ENCODE measurements at places on chromosomes 16 and 17. TPM values are rescaled to one million over a fixed set of nuclear protein-coding genes. Genes with fewer than 3 reads are reported as not detected.

SLC35G6 gene
- not detected for total RNA-seq

TMEM114 gene
- not detected for total RNA-seq

AATK gene
- not detected for total RNA-seq

ARHGDIG gene
- total RNA-seq: not detected

ADAT1 gene
- total RNA-seq: 55.0 TPM

CACNA1H gene
- total RNA-seq: 21.3 TPM

RHBDL3 gene
- 0.11 TPM for total RNA-seq

MMP15 gene
- 4.9 TPM for total RNA-seq

DNA sequence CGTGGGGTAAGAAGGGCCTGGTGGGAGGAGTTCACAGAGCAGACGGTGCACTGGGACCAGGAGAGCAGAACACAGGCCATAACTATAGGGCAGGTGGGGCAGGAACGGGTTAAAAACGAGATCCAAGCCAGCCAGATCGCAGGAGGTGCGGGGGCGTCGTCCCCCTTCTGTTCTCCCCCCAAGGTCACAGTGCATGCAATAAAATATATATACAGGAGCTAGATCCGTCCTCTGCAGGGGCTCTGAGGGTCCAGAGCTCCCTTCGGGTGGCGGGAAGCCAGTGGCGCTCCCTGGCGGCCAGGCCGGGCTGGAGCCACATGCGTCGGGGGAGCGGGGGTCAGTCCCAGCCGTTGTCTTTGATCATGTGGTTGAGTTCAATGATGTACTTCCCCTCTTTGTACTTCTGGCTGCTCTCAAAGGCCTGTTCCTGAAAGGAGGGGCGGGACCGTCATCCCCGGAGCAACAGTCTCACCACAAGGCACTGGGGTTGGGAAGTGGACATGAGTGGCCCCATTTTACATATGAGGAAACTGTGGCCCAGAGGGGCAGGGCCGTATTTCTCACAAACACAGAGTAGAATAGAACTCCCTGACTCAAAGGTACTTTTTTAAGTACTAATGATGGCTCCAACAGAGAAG lies 768 bp upstream of the TBX6 start:
- DNase-seq: no peak

GRCh38 chr17:48545022-48545375 lies at the start of gene HOXB2:
HOXB2 (minus strand) TSS chr17:48545109; CDS start chr17:48544911, 198 bp downstream.
- no peak for DNase-seq

DNA sequence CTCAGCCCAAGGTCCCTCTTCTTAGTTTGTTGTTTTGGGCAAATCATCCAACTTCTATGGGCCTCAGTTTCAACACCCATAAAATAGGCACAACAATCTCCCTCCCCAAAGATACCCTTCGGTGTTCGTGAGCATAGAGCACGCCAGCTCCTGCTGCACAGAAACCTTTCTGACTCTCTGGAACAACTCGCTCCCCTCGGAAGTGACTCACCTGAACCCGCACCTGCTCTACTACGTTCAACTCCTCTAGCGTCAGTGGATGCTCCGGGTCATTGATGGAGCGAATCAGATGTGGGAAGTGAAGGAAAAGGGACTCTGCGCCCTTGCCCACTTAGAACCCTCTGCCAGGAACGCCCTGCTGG lies 445 bp downstream of the CIAO2B start:
- DNase-seq: no peak

DNA sequence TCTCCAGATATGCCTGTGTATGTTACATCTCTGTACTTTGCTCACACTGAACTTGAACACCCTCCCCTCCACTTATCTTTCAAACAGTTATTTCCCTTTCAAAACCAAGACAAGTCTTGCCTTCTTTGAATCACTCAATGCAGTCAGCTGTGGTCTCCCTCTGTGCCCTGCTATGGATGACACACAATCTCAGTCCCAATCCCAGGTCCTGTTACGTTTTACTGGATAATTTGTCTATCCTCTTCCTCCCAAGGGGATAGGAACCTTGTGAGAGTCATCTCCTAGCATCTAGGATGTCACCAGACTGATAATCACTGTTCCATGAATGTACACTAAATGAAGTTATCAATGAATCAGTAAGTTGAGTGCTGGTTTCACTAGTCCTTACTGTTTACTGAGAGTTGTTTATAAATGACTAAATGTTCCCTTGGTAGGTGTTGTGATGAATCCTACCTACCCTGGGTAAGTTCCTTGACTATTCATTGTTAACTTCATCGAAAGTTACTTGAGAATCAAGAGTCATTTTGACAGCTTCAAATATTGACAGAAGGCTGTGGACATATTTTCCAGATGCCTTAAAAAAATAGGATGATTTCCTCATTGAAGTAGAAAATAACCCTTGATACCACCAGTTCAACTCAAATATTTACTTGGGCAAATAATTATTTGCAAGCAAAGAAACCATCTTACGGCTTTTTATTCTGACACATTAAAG lies 244.9 kb downstream of the PRKCA start:
- no peak for DNase-seq

DNA sequence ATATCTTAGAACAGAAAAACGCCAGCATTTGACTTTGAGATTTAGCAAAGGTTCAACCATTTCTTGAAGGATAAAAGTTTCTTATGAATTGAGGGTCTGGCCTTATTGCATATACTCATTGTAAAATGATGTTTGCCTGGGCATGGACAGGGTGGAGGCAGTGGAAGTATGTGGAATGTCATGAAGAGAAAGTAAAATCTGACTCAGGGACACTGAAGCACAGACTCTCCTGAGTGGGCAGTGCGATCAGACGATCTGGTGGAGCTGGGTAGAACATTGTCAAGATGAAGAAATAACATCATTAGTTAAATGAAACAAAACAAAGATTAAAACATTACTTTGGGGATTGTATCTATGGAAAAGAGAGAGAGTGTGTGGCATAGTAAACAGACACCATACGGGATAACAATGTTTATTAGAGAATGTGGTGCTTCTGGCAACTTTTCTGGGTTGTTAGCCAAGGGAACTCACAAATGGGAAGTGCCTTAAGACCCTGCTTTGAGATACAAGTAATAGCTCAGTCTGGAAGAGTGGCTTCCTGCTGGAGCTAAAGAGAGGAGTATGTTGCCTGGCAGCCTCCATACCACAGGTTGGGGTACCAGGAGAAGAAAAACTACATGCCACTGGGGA lies 4.4 kb downstream of the MAP3K3 start:
- peak; percentile 13 for DNase-seq

- no peak for DNase-seq
Observed at GRCh38 chr16:79264237-79265109, 336.1 kb downstream of the MAF start.

- peak; percentile 32 for DNase-seq
Observed at GRCh38 chr17:32479074-32479617, 7.6 kb upstream of the CDK5R1 start.

GRCh38 chr16:17176199-17176598 lies 294.6 kb downstream of the XYLT1 start:
- no peak for DNase-seq

GRCh38 chr16:10988879-10989278 lies 44.5 kb downstream of the CLEC16A start:
- no peak for DNase-seq

DNA sequence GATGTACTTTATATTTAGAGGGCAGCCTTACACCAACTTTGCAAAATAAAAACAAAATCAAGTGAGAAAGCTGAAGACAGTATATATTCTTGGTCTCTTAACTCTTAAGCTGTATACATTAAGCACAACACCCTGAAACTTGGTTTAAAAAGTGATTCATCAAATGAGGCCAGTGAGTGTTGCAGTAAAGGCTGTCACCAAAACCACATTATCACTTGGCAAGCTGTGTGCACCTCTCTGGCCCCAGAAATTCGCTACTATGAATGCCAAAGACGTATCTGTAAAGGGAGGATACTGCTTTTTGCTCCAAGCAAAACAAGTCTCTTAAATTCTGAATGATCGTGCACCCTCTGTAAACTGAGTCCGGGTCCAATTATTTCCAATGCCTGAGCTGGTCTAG lies 163.9 kb downstream of the ZFHX3 start:
- DNase-seq: no peak

DNA sequence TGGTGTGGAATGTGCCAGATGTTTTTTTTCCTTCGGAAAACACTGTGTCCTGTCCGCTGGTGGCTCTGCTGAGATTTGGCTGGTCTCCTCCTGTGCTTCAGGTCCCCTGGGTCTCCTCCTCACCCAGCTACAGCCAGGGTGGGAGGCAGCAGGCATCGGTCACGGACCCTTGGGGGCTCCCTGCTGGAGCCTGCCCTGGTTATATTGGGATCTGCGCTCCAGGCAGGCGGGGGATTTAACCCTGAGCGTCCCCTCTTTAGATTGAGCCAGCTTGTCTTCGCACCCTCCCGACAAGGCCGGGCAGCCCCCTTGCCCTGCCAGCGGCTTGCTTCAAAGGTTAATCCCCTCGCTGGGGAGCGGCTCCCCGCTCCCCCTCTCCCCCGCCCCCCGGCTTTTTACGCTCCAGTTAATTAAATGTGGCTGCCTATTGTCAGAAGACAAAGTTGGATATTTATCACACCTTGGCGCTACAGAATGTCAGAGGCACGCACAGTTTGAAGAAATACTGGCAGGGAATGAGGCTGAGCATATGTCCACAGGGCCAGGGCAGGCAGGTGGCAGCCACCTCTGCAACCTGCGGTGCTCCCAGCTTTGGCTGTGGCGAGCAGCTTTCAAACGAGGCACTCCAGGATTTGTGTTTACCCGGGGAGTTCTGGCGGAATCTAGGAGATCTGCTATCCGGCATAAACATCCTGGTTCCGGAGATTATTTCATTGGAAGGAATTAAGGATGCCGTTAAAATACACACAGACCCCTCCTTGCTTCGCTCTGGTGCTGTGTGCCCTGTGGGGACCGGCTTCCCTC lies 38.2 kb upstream of the GSE1 start:
- no peak for DNase-seq

DNA sequence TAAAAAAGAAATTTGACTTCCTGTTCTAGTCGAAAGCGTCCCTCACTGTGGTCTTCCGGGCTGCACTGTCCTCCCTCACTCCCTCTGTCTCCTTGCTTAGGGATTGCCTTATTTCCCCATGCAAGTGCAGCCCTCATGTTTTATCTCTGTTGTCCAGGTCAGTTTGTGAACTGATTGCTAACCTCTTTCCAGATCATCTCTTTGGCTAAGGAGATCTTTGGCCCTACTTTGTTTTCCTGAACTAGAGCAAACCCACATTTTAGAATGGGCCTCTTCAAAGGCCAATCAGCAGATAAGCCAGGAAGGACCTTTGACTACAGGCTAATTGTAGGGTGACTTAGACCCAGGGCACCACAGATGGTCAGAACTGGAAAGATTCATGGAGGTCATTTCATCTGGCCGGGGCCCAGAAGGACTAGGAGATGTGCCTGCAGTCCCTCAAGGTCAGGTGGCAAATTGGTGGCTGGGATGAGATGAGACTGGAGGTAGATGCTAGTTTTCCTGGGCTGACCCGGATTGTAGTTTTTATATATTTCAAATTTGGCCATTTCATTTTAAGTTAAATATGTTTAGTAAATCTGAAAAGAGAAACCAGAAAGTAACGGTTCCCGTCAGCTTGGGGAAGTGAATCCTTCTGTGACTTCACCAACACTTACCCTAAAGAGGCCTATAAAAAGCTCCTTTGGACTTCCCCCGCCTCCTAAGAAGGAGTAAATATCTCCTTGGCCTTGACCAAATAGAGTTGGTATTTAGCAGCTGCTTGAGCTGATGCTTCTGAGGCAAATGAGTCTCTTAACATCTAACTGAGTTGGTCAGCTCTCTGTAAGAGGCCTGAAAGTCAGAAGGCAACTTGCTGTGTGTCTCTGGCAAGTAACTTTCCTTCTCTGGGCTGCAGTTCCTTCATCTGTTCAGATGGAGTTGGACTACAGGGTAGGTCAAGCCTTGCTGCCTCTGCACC lies 6.2 kb upstream of the SLC25A19 start:
- no peak for DNase-seq

DNA sequence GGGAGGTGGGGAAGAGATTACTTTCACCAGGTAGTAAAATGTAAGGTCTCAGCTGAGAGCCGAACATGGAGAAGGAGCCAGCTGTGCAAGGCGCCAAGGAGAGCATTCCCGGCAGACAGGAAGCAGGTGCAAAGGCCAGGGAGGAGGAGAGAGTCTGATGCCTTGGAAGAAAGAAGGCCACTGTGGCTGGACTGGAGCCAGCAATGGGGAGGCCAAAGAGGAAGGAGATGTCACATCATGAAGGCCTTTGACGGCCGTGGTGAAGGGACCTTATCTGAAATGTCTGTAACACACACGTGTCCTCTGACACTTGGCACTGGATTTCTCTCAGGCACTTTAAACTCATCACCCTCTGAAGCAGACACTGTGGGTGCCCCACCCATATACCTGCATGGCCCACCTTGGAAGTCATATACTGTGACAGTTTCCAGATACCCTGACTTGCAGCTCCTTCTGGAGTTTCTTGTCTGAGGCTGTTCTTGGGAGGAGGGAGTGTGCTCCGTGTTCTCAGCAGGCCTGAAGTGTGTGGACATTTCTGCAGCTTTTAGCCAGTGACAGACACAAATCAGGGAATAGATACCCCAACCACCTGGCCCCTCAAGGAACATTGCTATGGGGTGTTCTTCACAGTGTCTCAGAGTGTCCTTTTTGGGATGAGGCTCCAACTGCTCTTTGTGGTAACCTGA lies 1.9 kb upstream of the SLC5A2 start:
- no peak for DNase-seq

DNA sequence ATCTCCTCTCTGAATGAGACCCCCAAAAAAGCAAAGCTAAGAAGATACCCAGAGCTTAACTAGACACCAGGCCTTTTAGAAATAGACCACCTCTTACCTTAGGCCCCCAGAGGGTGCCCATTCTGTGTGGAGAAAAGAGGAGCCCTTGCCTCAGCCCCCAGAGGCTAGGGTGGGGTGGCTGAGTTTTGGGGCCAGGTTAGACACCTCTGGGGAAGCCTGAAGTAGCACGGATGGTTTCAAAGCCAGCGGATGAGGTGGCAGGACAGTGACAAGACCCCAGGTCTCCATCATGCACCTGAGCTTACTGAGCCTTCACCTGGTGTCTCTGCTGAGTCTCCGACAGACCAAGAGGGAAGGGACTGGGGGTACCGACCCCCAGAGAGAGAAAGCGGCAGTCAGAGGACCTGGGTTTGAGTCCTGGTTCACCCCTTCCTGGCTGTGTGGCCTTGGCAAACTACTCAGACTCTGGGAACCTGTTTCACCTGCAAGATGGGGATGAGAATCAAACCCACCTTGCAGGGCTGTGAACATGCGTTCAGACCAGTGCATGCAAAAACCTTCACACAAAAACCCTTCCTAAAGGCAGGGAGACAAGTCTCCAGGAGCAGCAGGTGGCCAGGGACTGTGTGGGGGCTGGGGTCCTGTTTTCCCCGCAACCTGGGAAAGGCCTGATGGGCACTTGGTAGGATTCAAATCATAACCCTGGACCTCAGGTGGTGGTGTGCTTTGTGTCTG lies 7.7 kb downstream of the SCGB1C2 start:
- peak; percentile 76 for DNase-seq

DNA sequence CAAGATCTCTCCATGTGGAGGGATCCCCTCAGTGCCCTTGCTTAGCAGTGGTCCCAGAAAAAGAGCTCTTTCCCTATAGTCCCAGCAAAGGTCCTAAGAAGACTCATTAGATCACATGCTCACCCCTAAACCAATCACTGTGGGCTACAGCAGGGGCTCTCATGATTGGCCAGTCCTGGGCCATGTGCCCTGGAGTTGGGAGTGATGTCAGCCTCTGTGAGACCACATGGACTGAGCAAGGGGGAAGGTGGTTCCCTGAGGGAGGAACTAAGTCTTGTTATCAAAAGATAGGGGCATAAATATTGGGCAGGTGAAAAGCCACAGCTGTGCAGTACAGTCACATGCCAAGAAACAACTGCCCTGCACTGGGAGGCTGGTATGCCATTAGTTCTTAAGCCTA lies 51.3 kb downstream of the SCNN1B start:
- no peak for DNase-seq

GRCh38 chr17:3004150-3004801 lies 59.1 kb downstream of the OR1D5 start:
- DNase-seq: peak; percentile 100
